ENCODE measurements at places on chromosomes 12 and 14.

DNA sequence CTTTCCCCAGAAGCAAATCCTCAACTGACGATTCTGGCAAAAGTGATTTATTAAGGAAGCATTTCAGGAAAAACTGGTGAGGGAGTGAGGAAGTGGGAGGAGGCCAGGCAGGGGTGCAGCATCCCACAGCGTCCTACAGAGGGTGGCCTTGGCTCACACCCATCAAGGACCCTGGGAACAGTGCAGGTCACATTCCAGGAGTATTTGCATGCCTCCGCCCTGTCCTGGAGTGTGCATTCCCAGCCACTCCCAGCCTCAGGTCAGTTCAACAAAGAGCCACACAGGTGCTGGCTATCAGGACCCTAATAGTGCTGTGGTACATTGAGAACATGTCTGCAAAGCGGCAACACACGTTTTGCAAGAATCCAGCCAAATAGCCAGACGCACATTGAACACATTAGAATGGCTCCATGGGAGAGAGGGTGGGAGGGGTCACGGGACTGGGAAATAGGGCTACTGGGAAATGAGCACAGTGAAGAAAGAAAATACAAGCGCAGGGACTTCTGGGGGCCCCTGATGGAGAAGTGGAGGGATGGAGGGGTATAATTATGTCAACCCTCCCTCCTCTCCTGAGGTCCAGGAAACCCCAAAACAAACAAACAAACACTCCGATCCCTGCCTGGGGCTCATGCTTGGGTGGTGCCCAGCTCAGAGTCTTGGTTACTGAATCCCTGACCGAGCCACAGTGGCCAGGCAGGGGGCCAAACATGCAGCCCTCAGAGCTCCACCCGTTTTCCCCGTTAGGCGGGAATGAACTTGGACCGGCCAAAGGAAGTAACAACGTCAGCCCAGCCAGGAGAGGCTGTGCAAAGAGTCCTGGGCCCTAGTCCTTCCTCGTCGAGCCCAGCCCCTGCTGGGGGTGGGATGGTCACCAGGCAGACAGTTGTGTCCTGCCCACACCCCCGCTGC is 36.5 kb downstream of the CMKLR1 start:
- DNase-seq = no peak

DNA sequence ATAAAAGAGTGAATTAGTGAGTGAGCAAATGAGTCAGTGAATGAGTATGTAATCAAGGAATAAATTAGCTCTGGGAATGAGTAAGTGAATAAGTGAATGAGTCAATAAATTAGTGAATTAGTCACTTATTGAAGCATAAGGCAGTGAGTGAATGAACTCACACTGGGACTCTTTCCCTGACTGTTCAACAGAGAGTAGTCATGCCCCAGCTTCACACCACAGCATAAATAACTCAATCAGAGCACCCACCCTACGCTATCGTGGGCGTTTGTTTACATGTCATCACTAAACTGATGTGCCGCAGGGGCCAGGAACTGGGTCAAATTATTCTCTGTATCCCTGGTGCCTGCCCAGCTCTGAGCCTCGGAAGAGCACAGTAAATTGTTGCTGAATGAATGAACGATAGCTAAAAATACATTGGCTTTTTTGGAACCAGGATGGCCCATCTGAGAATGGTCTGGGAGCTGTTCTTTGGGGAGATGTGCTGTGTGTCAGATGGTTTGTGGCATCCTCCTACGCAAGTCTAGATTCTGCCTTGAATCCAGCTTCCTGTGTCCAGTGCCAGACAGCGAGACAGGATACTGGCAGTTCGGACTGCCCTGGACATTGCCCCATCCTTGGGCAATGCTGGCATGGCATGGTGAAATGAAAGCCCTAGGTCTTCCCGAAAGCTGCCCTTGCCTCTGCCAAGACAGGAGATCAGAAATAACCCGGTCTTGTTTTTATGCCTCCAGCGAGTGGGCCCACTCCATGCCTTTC is 98.0 kb upstream of the RTL1 start:
- no peak for DNase-seq

DNA sequence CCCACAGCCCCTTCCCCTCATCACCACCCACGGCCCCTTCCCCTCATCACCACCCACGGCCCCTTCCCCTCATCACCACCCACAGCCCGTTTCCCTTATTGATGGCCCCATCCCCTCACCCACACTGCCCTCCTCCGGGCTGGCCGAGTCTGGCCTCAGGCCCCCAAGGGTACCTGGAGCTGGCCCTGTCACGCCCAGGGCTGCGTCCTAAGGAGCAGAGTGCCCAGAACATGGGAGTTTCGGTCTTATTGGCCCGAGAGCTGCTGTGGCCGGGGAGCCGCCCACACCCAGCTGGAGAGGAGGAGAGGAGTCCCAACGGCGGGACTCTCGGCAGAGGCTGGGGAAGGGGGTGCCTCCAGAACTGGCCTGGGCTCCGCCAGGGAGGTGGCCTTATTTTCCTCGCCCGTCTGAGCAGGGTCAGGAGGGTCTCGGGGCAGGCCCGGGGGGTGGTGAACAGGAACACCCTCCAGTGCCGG is 182.3 kb downstream of the KIF26A start:
- no peak for DNase-seq

- DNase-seq = no peak
Measured at GRCh38 chr12:93381161-93381975, 3.6 kb downstream of the NUDT4 start.

DNA sequence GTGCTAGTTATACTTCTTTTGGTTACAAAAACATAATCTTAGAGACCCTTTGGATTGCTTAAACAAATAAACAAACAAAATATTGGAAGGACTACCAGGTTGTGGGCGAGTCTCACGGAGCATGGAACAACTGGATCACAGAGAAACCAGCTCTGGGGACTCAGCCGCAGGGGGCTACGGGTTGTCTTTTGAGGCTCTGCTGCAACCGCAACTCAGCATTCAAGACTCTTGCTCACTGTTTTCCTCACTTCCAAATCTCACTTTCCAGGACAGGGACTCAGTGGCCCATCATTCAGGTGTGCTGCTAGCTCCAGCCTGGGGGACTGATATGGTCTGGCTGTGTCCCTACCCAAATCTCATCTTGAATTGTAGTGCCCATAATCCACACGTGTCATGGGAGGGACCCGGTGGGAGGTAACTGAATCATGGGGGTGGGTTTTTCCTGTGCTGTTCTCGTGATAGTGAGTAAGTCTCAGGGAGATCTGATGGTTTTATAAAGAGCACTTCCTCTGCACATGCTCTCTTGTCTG is 14.0 kb upstream of the SERPINA4 start:
- no peak for DNase-seq

DNA sequence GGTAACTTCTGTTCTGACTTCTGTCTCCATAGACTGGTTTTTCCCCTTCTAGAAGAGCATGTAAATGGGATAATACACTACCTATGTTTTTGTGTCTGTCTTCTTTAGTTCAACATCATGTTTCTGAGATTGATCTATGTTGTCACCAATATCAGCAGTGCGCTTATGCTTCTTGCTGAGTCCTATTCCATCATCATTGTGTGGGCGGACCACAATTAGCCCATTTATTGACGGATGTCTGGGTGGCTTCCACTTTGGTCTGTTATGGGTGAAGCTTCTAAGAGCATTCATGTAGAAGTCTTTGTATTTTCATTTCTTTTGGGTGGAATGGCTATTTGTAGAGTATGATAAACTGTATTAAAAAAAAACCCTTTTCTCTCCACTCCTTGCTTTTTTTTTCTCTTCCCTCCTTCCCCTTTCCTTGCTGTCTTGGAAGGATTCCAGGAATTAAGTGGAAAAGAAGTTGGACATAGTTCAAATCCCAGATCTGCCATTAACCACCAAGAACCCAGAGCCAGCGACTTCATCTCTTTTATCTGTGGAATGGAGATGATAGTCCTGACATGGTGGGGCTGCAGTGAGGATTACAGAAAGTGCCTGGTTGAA is 7.0 kb upstream of the SERPINA1 start:
- DNase-seq = no peak

DNA sequence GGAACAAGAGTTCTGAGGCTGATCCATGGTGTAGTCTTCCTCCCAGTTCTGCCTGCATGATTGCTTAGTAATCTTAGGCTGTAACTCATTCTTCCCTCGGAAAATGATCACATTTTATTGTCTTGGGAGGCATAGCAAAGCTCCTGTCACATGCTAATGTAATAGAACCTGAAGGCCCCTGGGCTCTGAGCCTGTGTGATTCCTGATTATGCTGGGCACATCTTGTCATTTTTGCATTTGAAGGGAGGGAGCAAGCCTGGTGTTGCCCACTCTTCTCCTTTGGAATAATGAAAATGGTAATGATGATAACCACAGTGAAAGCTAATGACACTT is 215.4 kb downstream of the MSRB3 start:
- DNase-seq = no peak

- no peak for DNase-seq
Measured at GRCh38 chr14:67733616-67734015, 31.9 kb downstream of the RDH12 start.

DNA sequence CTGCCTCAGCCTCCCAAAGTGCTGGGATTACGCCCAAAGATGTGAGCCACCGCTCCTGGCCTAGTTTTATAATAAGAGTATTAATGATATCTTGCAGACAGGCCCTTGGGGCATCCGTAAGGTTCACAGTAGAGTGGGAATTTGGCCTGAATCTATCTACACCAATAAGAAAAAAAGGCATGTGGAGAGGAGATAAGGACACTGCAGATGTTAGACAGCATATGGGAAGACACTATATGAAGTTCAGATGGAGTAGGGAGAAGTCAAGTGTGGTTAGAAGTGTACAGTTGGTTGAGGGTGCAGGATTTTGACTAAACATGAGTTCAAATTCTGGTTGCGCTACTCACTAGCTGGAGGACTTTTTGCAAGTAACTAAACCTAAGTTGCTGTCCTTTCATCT is 8.5 kb upstream of the TTC8 start:
- DNase-seq = no peak

DNA sequence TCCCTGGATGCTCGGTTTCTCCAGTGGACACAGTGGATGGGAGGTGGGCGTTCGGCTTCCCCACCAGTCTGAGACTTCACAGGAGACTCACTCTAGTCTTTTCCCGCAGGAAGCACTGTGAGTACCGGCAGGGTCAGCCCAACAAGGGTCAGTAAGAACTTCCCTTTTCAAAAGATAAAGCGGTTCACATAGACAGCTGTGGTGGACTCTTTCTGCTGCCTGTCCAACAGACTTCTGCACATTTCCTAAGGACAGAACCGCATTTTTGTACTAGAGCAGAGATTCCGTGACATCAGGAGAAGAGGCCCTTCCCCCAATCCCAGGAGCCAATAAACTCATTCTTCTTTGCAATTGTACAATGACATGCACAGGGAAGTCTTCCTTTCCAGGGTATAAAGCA is 10.4 kb downstream of the LTBR start:
- no peak for DNase-seq
